HT-29 (cell line): ENCODE measurements at places on chromosomes 13 and 19.

DNA sequence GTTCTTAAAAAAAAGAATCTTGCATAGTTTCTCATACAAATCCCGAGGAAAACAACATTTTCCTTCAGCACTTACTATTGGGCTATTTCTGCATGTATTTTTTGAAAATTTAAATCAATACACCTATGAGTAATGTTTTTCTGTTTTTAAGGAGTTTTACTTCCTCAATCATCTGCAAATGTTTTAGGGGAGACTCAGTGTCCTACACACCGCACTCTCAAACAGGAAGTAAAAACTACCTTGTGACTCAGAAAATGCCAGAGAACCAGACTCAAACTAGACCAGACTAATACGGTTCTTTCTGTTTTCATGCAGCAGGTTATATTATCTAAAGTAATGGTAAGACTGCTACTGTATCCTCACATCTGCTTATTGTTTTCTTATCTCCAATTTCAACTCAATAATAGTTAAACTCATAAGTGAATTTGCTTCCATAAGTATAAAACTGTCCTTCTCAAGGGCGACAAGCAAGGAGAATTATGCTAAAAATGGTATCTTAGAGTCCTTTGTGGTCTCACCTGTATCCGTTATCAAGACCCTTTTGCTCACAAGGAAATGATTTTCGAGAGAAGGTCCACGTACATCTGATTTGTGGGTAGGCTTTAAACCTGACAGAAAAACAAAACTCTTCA is 52.5 kb downstream of the FLT3 start:
- no peak for DNase-seq

- no peak for DNase-seq
Measured at GRCh38 chr19:44647144-44647543, 3.4 kb downstream of the PVR start.

- DNase-seq = no peak
Measured at GRCh38 chr13:67554286-67554685, 324.1 kb upstream of the PCDH9 start.

DNA sequence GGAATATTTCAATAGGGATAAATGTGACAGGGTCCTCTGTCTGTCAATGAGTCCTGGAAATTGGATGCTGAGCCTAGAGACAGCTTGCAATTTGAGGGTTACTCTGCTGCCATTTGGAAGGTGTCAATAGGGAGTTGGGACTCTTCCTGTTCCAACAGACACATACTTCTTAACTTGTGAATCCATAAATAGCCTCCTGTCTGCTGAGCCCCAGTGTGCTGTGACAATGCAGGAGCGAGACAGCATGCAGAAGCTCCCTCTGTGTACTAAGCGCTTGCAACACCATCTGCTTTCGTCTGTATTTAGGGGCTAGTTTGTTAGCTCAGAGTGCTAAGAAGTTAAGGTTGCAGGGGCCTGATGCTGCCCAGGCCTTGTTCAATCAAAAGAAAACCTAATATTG is 58.5 kb upstream of the GPR12 start:
- DNase-seq = no peak

- no peak for DNase-seq
Measured at GRCh38 chr19:17999684-18000479, 8.1 kb upstream of the ARRDC2 start.

- no peak for DNase-seq
Measured at GRCh38 chr19:37817180-37817981, 38.0 kb upstream of the ZNF573 start.

DNA sequence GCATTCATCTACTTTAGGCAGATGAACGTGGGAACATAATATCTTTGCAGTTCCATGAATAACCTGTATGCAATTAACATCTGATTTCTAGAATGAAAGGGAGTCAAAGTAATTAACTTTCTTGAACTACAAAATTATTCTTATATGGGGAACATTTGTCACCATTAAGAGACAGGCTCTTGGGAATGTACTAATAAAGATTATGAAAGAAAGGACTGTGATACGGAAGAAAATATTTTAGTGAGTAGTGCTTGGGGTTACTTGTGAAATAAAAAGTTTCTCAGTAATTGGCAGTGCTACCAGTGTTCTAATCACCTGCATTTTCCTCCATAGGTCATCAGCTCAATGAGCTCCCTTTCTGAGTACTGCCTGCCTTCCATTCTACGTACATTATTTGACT is 85.4 kb downstream of the FRY start:
- no peak for DNase-seq

DNA sequence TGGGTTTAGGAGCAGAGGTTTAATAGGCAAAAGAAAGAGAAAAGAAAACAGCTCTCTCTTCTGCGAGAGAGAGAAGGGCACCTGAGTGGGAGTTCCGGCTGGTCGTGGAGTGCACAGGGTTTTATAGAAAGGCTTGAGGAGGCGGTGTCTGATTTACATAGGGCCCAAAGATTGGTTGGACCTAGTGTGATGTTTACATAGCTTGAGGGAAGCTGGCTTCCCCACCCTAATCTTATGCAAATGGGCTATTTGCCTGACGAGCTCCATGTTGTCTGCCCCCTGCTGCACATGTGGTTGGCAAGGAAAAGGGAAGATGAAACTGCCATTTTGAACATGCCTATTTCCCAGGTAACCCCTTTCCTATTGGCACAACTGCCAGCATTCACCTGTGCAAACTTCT is 21.5 kb upstream of the MEDAG start:
- peak; percentile 49 for DNase-seq

GRCh38 chr13:41004875-41005693 is 14.0 kb downstream of the ELF1 start:
- peak; percentile 31 for DNase-seq

DNA sequence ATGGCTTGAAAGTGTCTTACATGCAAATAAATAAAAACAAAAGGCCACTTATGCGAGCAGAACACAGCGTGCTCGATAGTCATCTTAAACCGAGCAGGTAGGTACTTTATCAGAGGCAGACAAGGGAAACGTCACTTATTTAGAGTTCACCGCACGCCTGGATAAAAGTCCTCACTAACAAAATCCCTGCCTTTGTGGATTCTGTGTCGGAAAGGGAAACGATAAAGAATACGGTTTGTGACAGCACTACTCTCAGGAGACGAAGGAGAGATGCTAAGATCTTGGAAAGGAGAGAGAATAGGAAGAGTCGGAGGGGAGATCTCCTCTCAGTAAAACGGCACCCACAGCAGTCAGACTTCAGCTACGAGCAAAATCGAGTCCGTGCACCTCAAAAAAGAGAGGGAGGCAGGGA is 581 bp downstream of the RCBTB1 start:
- peak; percentile 47 for DNase-seq

GRCh38 chr13:40814803-40815202 is 25.4 kb downstream of the SLC25A15 start:
- DNase-seq = no peak

DNA sequence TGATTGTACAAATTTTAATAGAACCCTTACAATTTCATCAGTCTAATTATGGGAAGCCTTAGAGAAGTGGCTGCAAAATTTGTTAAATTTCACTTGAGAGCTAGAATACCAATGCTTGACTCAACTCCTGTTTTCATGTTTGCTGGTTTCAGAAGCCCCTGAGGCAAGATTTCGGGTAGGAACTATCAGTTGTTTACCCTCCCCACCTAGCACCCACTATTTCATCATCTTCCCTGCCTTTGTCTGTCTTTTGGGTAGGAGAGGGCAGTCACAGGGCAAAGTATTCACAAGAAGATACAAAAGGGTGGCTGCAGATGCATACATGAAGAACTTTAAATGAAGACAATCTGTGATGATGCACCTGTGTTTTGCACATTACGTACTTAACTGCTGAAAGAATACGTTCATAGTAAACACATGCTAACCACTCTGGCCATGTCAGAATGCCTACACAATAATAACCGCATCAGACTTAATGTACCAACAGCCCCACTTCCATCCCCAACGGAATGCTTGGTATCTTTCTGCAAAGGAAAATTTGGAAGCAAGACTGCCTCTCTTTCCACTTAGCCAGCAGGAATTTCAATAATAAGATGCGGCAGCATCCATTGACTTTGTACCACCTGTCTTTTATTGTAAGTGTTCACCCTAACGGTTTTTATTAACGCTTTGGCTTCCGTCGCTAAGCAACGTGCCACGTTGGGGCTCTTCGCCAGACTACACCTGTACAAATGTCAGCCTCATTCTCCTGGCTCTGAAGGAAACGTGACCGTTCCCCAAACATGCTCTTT is 30.4 kb downstream of the TPT1 start:
- DNase-seq = no peak

DNA sequence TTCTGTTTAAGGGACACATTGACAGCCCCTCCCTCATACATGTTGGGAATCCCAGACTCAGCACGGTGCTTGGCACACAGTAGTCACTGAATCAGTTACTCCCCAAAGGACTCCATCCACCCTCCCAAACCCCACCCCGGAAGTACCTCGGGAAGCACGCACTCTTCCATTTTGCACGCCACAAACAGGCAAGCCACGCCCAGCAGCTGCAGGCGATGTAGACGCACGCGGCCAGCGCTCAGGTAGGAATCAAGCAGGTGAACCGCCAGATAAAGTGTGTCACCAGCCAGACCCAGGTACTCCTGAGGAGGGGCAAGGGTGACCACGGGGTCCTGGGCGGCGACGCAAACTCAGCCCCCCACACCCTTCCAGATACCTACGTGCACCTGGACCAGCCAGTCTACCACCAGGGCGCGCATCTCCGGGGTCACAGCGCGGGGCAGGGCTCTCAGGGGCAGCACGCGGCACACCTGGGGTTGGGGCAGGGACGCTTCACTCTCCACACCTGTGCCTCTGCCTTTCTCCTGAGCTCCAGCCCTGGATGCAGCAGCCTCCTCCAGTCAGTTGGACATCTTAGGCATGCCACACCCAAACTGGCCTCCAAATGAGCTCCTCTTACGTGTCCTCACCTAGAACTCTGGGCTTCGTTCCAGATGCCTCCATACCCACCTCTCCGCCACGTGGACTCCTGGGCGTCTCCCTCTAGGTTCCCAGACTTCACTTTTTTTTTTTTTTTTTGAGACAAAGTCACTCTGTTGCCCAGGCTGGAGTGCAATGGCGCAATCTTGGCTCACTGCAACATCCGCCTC is 1.9 kb downstream of the CCNP start:
- peak; percentile 43 for DNase-seq

DNA sequence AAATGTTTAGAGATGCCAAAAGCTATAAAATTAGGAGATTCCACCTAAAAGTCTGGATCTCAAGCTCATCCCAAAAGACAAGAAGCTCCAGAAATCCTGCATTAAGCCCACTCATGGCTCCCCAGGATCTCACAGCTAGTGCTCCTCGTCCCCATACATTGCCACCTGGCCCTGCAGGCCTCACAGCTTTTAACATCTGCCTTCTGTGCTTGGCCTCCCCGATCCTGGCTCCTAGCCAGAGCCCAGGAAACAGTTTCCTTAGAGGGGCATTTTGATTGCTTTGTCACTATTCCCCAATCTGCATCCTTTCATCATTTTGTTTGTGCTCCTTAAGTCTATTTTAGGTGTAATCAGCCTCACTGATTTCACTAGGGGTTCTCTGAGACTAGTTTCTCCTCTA is 14.5 kb upstream of the DCT start:
- DNase-seq = no peak

DNA sequence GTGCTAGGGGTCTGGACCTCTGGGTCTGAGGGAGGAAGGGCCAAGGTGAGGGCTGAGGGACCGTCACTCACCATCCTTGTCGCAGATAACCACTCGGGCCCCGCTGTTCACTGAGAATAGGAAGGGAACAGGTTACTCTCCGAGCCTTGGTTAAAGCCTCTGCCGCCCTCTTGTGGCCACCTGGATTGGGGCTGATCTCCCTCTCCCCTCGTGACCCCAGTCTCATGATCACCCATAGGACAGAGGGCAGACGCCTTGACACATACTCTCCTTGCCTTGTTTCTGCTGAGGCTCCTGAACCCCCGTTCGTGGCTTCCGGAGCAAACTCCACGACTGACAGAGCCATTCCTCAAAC is 580 bp downstream of the HSD17B14 start:
- DNase-seq = peak; percentile 99

- peak; percentile 45 for DNase-seq
Measured at GRCh38 chr13:113298043-113298945, 1.3 kb downstream of the LAMP1 start.

DNA sequence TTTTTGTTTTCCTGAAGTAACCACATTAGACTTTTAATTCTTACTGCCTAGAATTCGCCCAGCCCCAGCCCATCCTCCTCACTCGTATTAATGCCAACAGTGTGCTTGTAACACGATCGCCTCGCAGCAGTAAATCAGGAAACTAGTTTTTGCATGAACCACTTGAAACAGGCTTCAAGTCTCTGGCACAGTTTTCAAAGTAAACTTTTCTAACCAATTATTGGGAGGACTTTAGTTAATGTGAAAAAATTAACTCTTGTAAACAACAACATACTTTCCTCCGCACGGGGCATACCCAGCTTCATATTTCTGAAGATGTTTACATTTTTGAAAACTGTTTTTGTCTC is 39.2 kb downstream of the TNFRSF19 start:
- DNase-seq = no peak

DNA sequence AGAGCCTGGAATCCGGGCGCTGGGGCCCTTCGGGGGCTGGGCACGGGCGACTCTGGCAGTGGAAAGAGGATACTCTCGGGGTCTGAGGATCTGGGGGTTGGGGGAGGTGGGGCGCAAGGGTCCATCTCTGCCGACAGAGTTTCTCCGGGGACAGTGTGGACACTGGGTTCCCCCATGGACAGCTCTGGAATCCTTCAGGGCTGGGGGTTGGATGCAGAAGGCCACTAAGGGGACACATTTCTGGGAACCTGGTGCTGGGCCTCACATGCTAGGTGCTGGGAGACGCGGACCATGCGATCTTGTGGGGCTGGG is 2.3 kb downstream of the TGFBR3L start:
- no peak for DNase-seq

DNA sequence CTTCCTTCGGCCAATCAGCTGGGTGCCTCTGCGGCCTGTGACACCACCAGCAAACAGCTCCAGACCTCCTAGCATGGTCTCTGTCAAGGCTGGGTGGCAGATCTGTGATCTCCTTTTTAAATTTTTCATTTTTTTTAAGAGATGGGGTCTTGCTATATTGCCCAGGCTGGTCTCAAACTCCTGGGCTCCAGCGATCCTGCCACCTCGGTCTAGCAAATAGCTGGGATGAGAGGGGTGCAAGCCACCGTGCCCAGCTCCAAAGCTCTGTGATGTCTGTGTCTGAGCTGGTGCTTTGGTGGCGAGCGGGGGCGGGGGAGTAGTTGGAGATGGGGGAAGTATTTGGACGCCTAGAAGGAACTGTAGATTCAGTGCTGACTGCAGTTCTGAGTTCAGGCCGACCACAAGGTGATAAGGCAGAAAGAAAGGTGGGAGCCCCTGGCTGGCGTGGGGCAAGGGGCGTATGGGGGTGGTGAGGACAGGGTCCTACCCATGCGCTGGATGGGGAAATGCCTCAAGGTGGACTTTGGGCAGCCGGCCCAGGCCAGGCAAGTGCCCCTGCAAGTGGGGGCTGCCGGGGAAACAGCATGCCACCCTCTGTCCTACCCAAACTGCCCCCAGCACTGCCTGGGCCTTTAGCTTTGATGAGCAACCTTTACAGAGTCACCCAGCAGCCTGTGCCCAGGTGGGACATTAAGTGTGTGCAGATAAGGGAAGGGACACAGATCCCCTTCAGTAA is 5.5 kb downstream of the DPP9 start:
- DNase-seq = no peak
